ENCODE measurements at places on chromosomes 13 and 19.

DNA sequence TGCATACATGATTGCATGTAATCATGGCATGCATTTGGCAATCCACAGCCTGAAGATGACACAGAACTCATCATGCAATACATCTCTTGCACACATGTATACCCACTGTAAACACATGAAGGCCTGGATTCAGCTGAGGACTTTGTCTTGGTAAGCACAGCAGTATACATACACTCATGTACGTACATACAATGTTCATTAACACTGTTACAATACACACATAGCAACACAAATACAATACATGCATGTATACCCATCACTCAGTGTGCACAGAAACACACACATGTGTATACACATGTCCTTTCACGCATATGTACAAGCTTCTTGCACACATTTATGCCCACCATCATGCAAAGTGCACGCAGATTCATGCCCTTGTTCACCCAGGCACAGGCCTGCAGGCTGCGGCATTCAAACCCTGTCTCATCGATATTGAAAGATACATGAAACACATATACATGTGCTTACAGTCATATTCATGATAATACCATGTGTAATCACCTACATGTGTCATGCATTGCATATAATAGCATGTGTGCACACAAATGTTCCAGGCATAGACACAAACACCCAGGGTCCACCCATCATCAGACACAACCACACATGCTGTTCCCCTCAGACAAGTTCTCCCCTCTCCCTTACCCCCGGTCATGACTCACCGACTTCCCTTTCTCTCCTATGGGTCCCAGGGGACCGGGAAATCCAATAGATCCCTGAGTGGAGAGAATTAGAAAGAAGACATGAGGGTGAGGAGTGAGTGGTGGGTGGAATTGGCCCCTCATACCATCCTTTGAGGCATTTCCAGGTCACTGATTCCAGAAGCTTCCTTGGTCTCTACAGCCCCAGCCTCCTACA, 28.7 kb downstream of the COL5A3 start:
- peaks cover 4% of the 10 kb centered on the region for H3K4me1 ChIP-seq
- H3K36me3 ChIP-seq: no peaks in the 10 kb centered on the region
- H3K27ac ChIP-seq: no peak overlapping the region
- DNase-seq: no peak
- H3K4me3 ChIP-seq: no peak overlapping the region

DNA sequence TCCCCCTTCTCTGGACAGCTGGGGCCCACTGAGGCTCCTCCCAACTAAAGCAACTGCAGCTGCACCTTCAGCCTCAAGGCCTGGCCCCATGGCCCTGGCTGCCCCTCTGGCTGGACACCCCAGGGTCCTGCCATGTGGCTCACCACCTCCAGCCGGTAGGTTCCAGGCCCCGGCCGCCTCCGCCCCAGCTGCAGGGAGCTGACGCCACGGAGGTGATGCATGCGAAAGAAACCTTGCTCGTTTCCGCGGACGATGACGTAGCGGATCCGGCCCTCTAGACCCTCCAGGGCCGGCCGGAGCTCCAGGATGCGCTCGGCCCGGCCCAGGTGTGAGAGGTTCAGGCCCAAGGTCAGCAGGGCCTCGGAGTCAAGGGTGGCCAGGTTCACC, 13.3 kb downstream of the CCL25 start:
- DNase-seq: no peak
- no peak overlapping the region for H3K4me3 ChIP-seq
- H3K27ac ChIP-seq: no peak overlapping the region
- no peaks in the 10 kb centered on the region for H3K36me3 ChIP-seq

DNA sequence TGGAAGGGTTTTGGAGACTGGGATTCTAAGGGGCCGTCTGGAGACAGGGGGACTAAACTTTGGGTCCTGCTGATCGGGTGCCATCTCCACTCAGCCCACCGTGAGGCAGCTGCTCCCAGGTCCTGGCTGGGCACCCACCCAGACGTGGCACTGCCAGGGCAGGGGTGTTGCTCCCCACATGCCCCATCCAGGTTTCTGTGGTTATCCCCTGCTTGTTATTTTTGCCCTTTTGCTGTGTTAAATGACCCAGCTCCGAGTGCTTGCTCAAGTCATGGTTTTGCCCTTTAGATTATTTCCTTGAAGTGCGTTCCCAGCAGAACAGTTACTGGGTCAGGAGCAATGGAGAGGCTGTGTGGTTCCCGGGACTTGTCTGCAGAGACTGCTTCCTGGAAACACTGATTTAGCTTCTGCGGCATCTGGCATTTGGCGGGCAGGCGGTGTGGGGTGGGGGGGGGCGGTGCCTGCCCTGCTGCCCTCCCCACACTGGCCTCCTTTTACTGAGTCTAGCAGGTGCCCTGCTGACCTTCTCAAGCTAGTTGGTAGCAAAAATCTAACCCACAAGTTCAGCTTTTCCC, 1.9 kb downstream of the RAB11B start:
- no peak for DNase-seq
- peak overlapping the region; percentile 100 for H3K27ac ChIP-seq
- H3K4me1 ChIP-seq: peaks cover 18% of the 10 kb centered on the region

- no peaks in the 10 kb centered on the region for H3K4me1 ChIP-seq
- H3K4me3 ChIP-seq: no peak overlapping the region
- DNase-seq: no peak
- no peak overlapping the region for H3K27ac ChIP-seq
- H3K27me3 ChIP-seq: no peaks in the 10 kb centered on the region
Observed at GRCh38 chr19:54383330-54383729, 18.6 kb upstream of the LAIR1 start.

DNA sequence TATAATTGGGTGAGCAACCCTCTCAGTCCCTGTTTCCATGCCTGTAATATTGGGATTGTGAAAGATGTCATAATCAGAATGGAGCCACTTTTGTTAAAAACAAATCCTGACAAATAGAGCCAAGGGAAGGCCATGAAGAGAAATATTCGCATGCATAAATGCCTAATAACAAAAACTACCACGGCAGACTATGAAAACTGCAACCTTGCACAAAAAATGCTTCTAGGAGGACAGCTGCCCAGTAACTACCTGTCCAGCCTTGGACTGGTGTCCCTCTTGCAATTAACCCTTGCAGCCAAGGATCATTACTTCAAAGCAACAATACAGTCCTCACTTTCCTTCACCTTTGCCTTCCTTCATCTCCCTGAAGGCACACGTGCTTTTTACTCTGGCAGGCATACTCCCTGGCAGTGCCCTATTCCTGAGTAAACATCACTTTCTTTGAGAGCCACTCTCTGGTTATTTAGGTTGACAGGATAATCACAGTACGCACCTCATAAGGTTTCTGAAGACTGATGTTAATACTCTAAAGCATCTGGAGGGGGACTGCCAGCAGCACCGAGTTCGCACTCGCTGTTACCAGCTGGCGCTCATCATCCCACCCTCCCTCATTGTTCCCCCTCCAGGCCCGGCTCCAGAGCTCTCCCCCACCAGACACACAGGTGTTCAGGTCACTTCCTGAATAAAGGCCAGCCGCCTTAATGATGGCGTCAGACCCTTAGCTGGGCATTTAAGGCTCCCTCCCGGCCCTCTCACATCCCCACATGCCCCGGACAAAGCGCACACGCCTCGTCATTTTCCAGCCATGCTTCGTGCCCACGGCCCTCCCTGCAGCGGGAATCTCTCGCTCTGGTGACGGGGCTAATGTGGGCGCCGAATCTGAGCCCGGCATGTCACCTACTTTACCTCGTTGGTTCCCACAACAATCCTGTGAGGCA, 57.3 kb downstream of the CDADC1 start:
- H3K27ac ChIP-seq: no peak overlapping the region
- H3K4me3 ChIP-seq: no peak overlapping the region
- no peaks in the 10 kb centered on the region for H3K36me3 ChIP-seq
